GM12864 (cell line): ENCODE measurements at places on chromosomes 3 and 15.

DNA sequence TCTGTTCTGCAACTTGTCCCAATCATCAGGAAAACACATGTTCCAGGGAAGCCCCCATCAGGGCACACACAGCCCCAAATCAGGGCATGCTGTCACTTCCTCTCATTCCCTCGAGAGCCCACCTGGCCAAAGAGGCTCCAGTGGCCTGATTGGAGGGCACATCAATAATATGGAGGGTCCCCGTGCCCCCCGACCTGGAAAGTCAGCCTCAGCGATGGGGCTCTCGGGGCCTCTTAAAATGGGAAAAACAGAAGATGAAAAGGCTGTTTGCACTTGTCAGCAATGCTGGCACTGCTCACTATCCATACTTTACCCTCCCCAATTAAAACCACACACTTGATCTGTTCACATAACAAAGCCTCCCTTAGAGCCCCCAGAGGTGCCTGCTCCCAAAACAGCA lies 172.9 kb upstream of the NSMCE3 start:
- DNase-seq = no peak

DNA sequence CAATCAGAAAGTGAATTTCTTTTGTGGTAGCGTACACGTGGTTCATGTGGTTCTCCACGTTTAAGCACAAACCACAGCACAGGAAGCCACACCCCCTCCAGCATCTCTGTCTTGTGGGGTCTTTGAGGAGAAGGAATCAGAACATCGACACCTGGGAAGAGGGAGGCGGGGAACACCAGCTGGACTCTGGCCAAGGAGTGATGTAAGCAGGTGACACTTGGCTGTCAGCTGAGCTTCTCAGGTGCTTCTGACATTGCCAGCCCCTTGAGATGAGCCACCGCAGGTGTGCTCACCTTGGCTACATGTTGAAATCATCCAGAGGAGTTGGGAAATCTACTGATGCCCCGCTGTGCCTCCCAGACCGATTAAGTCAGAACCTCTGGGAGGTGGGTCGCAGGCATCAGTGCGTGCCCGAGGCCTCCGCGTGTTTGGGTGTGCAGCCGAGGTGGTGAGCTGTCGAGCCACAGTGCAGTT lies 85.0 kb downstream of the FAM81A start:
- DNase-seq = no peak

GRCh38 chr3:53764026-53764775 lies 82.0 kb downstream of the CHDH start:
- no peak for DNase-seq

DNA sequence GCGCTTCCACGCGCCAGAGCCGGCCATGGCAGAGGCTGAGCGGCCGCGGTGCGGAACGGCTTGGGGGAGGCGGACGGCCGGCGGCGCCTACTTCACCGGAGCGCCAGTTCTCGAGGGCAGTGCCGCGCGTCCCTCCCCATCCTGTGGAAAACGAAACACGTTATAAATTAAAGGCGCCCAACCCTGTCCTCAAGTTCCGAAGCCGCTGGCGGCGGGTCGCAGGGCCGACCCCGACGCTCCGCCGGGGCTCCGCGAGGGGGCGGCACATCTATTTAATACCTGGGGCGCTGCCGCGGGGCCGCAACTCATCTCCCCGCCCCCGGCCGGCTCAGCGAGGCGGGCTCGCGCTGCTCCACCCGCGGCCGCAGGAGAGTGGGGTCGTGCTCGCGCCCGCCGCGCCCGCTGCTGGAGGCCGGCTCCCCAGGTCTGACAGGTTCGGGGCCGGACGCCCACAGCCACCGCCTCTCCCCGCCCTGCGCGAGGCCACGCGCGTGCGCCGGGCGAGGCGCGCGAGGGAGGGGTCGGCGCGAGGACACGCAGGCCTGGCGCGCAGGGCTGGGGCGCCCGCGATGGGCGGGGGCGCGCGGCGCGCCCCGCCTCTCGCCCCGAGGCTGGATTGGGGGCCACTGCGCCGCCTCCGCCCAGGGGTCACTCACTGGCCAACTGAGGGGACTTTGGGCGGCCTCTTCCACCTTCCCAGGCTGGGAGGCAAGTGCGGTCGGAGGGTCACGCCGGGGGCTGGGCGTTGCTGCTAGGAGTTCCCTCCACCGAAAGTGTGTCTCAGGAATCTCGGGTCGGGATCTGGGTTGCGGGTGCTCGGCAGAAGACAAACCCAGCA lies at the start of gene SLC30A4:
SLC30A4 (minus strand) TSS at position 428 of the 838 bp plus-strand sequence; CDS start at position 27, 401 bp downstream.
- DNase-seq = no peak

- DNase-seq = no peak
Measured at GRCh38 chr15:52462806-52463360, 65.8 kb downstream of the MYO5A start.

GRCh38 chr3:124639406-124640237 lies 90.6 kb upstream of the UMPS start:
- no peak for DNase-seq

DNA sequence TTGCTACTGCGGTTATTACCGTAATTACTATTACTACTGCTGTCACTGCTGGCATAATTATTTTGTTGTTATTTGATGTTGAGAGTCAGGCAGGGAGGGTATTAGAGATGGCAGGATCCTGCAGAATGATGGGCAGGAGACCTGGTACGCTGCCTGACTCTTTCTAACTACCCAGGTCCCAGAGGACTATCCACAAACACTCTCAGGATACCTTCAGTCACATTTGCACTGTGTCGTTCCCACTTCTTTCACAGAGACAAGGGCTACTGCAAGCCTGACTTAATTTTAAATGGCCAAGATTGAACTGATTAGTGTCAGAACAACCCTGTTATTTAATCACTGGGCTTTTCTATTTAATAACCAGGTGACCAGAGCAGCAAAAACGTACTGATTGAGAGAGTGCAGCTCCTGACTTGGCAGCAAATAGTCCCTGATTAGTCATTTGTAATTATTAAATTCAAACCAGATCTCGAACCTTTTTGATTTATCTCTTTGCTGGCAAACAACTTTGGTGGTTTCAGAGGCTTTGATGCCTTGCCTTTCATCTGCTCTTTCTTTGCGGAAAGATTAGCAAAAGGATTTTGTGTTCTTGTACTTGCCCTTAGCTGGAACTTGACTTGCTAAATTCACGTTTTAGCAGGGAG lies 88.8 kb upstream of the ARHGEF3 start:
- no peak for DNase-seq

GRCh38 chr3:64213962-64214379 lies 11.3 kb downstream of the PRICKLE2 start:
- DNase-seq = no peak

DNA sequence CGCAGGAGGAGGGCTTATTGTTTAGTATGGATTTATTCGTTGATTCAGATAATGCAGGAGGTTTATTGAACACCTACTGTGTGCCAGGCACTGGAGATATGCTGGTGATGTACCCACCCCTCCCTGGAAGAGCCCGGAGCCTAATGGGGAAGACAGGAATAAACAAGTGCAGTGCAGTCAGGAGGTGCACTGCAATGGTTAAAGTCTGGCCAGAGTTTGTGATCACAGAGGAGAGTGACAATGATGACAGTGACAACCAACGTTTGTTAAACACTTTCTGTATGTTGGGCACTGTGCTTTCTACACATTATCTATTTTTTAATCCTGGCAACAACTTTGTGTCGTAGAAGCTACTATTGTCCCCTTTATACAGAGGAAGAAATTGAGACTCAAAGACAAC lies 70.4 kb downstream of the THSD4 start:
- DNase-seq = no peak

GRCh38 chr15:88015228-88015860 lies 241.2 kb downstream of the NTRK3 start:
- no peak for DNase-seq

DNA sequence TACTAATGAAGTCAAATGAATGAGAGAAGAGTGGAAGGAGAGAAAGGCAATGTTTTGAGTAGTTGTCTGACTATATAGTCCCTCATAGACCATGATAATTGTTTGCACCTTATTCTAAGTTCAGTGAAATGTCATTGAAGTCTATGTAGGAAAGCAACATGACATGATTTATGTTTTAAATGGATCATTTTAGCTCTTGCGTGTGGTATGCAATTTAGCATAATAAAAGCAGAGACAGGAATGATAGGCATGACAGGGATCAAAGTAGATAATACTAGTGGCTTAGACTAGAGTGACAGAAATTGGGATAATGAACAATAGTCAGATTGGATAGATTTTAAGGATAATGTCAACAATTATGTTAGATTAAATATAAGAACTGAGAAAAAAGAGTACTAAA lies 132.5 kb downstream of the PYDC2 start:
- DNase-seq = no peak

DNA sequence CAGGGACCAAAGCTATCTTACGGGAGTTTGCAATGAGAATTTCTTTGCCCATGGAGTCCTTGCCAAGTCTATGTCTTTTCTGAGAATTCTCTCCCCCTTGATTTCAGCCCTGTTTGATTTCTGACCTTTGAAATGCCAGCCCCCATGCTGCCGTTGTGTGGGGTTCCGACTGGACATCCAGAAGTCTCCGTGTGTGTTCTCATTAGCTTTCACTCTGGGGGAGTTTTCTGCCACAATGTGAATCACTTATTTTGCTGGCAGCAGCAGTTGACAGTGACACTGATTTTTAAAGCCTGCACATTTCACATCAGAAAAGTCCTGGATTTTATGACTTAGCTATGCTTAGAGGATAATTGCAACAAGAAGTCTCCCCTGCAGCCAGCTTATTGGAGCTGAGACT lies 98.4 kb upstream of the CTDSPL start:
- no peak for DNase-seq

GRCh38 chr15:39690881-39691634 lies 91.6 kb downstream of the FSIP1 start:
- no peak for DNase-seq
